ENCODE measurements at places on chromosomes 2 and 18.

- DNase-seq = no peak
These were observed 1.5 kb downstream of the ODC1 start for GRCh38 chr2:10446631-10447030.

- DNase-seq = peak; percentile 45
These were observed 133.9 kb downstream of the ATP9B start for GRCh38 chr18:79203017-79203605.

- no peak for DNase-seq
These were observed 90.3 kb downstream of the PRPF40A start for GRCh38 chr2:152626911-152627339.

- no peak for DNase-seq
These were observed 123.2 kb downstream of the OLA1 start for GRCh38 chr2:174125090-174125489.

DNA sequence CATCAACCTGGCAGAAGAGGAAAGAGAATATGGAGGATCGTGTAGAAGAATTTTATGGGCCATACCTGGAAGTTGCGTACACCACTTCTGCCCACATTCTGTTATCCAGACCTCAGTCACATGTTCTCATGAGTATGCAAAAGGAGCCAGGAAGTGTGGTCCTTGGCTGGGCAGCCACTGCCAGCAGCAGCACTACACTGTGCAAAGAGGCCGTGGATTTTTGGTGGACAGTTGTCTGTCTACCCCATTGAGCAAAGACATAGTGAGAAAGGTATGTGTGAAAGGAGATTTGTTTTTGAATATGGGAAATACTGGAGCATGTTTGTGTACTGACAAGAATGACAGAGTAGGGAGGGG lies 68.1 kb downstream of the SDC1 start:
- no peak for DNase-seq

DNA sequence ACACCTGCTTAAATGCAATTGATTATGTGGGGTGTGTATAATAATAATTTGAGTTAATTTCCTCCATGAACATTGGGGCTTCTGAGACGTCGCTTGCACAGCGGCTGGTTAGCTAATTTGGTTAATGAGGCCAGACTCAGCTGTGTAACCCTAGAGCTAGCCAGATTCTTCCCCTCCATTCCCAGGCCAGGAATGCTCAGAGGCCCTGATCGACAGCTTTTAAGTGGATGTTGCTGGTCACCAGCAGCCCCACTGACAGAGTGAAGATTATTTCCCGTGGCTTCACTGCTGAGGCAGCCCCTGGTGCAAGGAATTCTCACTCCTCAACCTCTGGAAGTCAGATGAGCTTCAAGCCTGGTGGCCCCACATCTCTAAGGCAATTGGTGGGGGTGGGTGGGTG lies 12.4 kb upstream of the EPAS1 start:
- no peak for DNase-seq

DNA sequence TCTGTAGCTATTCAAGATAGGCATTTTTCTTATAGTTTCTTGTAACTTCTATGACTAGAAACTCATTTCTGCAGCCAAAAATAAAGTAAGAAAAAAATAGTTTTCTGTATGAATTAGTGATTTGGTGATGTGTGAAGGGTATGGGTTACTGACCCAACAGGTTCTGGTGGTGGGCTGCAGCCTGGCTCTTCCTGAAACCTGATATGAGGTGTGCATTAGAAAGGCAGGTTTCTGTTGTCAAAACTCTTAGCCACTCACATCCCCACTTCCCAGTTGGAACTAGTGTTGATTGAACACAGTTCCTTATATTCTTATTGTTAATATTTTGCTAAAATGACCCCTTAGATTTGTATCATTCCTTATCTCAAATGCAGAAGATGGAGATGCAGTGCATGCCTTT lies 330.8 kb downstream of the THSD7B start:
- no peak for DNase-seq

- peak; percentile 97 for DNase-seq
These were observed 2.9 kb upstream of the NEURL3 start for GRCh38 chr2:96507957-96508520.

GRCh38 chr2:96305979-96306308 lies 598 bp upstream of the SNRNP200 start:
- DNase-seq = no peak

DNA sequence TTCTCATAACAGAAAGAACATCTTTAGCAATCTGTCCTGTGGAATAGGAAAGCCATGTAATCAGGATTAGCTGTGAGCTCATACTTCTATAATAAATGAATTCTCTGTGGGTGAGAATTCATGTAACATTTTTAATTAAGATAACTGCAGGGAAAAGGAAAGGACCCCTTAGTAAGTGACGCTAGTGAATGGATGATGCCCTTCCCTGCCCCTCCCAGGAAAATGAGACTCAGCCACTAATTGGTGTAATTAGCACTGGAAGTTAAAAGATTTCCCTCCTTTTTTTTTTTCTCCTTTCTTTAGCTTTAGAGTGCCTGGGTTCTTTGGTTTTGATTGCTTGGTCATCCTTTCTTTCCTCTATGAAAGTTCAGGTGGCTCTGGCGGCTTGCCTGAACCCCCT lies 90.3 kb downstream of the VWA3B start:
- DNase-seq = no peak

DNA sequence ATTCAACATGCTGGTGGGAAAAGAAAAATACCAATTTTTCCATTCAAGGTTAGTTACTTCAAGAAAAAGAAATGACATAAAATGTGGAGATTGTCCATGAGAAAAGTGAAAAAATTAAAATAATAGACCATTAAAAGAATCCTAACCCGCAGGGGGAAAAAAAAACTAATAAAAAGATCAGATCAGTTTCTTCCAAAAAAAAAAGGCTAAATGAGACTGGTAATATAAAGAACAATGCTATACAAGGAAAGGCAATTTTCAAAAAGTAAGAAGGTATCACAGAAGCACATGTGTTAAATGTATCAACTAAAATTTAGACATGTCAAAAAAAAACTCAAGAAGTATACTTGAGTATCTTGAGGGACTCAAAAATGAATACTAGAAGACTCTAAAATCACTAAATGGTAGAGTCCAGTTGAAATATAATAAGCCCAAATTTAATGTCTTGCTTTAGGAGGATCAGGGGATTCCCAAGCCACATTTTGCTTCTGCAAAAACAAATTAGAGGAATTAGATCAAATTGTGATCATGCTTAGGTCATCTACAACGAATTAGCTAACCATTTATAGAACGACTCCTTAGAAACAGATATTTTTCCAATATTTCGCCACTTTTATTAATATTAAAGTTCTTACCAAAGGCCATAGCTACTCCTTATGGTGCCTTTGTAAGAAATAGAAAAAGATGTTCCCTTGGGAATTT lies 35.8 kb upstream of the GLS start:
- no peak for DNase-seq

- no peak for DNase-seq
These were observed 39.2 kb downstream of the CCDC138 start for GRCh38 chr2:108825736-108826135.

DNA sequence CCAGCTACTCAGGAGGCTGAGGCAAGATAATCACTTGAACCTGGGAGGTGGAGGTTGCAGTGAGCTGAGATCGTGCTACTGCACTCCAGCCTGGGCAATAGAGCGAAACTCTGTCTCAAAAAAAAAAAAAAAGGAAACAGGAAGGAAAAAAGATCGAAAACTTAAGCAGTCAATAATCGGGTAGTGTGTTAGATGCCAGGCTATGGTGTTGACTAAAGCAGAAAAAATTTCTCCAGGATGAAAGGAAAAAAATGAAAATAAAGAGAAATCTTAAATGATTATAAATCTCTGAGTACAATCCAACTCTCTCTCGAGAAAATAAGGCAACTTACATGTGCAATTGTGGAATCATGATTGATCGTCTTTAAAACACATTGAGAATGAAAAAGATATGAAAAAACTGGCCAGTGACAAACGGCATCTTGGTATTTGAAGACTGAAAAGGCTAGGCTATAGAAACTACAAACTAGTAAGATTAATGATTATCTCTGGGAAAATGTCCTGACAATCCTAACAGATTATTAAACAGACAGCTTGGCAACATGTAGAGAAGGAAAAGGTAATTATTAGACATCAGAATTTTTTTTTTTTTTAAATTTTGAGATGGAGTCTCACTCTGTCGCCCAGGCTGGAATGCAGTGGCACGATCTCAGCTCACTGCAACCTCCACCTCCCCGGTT lies 16.3 kb upstream of the EPHA4 start:
- DNase-seq = no peak

- DNase-seq = no peak
These were observed 194.5 kb upstream of the STK17B start for GRCh38 chr2:196365923-196366322.

DNA sequence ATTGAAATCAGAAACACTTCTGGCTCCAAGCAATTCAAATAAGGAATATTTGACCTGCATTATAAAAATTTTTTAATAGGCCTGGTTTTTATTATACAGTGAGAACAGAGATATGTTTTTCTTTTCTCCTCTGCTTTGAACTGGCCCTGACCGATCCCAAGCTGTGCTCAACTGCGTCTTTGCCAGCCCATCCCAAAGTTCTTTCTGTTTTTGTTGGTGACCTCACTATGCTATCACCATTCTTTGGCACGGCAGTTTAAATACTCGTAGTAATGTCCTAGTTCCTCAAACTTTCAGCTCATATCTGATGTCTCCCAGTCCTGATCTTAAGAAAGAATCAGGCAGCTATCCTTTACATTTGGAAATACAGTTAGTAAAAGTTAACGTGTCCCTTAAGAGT lies 42.3 kb upstream of the NETO1 start:
- no peak for DNase-seq

DNA sequence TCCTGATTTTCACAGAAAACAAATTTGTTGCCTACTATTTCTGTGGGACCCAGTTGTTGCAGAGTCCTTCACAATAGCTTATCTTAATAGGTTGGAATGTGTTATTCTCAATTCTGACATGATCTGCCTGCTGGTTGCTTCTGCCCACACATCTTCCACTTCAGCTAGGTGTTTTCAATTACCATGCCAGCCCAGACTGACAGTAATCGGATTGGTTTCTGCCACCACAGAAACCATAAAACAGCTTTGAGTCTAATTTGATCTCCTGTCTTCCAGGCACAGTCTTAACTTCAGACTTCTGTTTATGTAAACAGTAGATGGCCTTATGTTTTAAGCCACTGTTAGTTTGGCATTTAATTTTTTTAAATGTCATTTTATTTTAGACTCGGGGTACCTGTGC lies 248.2 kb upstream of the RBMS1 start:
- no peak for DNase-seq

- DNase-seq = no peak
These were observed 68.6 kb upstream of the RPE start for GRCh38 chr2:209933499-209934483.

DNA sequence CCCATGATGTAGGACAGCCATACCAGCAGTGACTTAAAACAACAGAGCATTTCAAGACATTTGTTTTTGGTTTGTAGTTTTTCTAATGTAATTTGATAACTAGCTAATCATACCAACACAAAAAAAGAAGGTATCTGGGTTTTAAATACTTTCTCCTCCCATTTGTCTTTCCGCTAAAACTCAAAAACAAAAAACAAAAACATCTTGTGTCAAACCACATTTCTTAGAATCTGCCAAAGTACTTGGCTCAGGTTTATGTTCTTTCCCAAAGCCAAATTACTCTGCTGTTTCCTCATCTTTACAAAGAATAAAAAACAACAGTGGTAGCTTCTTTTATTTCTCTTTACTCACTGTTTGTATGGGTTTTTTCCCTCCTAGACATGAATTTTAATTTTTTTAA lies 71.5 kb downstream of the GREB1L start:
- DNase-seq = no peak

DNA sequence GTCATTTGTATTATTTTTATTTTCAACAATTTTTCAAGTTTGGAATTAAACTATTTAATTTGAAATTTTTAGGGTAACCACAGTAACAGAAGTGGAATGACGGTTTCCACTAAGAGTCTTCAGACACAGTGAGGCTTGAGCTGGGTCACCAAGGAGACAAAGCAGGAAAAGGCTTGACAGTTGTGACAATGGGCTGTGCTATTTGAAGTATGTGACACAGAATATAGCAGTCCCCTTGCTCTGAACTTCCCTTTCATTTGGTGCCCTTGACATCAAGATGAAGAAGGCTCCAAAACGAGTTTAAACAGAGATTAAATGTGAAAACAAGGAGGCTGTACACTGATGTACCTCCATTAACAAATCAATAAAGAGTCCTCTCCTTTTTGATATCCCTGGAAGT lies 265.4 kb upstream of the DLGAP1 start:
- no peak for DNase-seq

GRCh38 chr2:102547462-102547861 lies 71.9 kb upstream of the SLC9A2 start:
- DNase-seq = no peak

GRCh38 chr2:9284521-9285297 lies 78.1 kb downstream of the ASAP2 start:
- DNase-seq = no peak

DNA sequence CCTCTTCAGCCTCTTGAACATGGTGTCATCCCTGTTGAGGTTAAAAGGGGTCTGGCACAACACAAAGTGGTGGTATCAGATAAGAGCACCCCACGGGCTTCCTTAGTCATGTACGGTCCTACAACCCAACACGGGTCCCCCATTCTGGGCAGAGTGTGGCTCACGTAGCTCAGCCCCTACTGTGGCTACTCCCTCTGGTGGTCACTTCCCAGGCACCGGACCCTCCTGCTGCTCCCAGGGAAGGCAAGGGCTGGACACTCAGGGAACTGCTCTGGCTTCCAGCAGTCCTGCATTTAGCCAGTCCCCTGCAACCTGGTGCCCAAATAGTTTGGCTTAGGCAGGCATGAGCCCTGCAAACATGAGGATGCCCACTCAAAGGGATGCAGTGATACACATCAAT lies 58.6 kb downstream of the GALNT14 start:
- no peak for DNase-seq

GRCh38 chr2:159612255-159612901 lies 4.0 kb downstream of the BAZ2B start:
- DNase-seq = no peak

DNA sequence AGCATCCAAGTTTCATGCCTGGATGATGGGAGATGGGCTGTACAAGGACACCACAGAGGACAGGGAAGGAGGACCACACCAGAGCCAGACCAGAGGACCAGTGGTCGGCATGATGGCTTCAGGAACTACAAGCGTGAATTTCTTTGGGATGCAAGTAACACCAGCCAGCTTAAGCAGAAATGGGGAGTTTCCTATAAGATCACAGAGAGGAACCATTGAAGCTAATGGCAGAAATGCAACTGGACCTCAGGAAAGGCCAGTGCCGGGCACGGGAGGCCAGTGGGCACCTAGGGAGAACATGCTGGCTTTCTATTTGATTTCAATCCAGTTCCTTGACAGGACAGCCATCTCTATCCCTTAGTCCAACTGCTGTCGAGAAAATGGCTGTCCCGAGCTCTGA lies 145.4 kb downstream of the SH3BP4 start:
- DNase-seq = no peak
